ENCODE measurements at places on chromosomes 2 and 18.
A peak's percentile ranks its signal among the peaks of the same experiment; 100 is the strongest.

- no peak for DNase-seq
Observed at GRCh38 chr18:47632970-47633635, 297.4 kb downstream of the SMAD2 start.

GRCh38 chr2:191262436-191262835 lies 17.2 kb downstream of the MYO1B start:
- DNase-seq, result no peak

- no peak for DNase-seq
Observed at GRCh38 chr2:71372042-71372441, 40.5 kb downstream of the ZNF638 start.

DNA sequence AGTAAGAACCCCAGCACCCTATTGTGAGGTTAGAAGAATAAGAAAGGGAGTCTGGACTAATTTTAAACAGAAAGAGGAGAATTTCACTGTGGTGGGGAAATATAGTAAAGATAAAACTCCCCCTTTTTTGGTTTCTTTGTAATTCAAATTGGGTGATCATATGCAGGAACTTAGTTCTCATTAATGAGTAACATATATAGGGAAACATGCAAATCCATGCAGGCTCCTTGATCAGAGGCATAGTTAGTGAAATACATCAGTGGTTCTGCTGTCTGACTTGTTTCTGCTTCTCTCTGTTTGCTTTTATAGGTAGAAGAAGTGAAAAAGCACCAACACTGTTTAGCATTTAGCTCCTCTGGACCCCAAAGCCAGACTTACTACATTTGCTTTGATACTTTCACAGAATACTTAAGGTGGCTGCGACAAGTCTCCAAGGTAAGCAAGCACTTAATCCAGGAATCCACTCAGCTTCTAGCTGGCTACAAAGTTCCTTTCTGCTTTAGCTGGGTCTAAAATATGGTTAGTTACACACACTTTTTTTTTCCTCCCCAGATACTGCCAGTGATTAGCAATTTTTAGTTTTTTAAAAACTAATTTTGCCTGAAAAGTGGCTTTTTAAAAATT lies 123.2 kb downstream of the PHLPP1 start:
- no peak for DNase-seq

GRCh38 chr2:144606466-144607095 lies 86.7 kb upstream of the ZEB2 start:
- no peak for DNase-seq

- no peak for DNase-seq
Observed at GRCh38 chr2:180010701-180011100, 3.6 kb upstream of the CWC22 start.

DNA sequence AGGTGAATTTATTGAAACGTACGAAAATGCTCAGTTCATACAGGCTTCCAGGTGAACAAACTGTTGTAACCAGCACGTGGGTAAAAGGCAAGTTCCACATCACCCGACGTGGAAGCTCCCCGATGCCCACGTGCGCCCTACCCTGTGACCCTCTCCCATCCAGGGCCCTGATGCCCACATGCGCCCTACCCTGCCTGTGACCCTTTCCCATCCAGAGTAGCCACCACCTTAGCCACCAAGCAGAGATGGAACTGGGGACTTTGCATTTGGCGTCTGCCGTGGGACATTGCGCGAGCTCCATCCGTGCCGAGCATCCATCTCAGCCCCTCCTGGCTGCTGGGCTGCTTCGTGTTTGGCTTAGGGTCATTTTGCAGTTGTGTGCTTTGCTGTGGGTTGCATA lies 37.5 kb downstream of the ANO7 start:
- DNase-seq, result no peak

DNA sequence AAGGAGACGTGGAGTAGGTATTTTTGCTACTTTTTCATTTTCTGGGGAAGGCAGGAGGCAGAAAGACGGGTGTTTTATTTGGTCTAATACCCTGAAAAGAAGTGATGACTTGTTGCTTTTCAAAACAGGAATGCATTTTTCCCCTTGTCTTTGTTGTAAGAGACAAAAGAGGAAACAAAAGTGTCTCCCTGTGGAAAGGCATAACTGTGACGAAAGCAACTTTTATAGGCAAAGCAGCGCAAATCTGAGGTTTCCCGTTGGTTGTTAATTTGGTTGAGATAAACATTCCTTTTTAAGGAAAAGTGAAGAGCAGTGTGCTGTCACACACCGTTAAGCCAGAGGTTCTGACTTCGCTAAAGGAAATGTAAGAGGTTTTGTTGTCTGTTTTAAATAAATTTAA lies 3.4 kb downstream of the FZD7 start:
- DNase-seq, result no peak

- DNase-seq, result no peak
Observed at GRCh38 chr2:160408959-160409291, 84.7 kb downstream of the RBMS1 start.

GRCh38 chr2:135528006-135528405 lies 3.0 kb downstream of the ZRANB3 start:
- DNase-seq, result no peak

DNA sequence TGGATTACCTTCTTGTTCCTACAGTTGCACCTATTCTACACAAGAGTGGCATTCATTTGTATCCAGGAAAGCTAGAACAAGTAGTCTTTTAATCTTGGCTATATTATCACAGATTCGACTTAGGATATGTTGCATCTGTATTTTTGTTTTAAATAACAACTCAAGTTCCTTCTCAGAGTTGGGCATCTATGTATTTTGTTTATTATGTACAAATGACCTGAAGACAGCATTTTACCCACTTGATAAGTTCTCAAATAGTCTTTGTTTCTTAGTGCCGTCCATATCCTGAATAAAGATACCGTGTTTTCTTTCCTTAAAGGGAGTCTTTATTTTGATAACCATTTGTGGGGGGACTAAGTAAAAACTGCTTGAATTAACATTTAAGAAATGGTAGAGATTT lies 2.9 kb downstream of the ITPRID2 start:
- DNase-seq, result no peak

- DNase-seq, result no peak
Observed at GRCh38 chr2:47654790-47655562, 128.0 kb upstream of the MSH6 start.

- DNase-seq, result no peak
Observed at GRCh38 chr2:97654309-97654708, 8.4 kb downstream of the COX5B start.

DNA sequence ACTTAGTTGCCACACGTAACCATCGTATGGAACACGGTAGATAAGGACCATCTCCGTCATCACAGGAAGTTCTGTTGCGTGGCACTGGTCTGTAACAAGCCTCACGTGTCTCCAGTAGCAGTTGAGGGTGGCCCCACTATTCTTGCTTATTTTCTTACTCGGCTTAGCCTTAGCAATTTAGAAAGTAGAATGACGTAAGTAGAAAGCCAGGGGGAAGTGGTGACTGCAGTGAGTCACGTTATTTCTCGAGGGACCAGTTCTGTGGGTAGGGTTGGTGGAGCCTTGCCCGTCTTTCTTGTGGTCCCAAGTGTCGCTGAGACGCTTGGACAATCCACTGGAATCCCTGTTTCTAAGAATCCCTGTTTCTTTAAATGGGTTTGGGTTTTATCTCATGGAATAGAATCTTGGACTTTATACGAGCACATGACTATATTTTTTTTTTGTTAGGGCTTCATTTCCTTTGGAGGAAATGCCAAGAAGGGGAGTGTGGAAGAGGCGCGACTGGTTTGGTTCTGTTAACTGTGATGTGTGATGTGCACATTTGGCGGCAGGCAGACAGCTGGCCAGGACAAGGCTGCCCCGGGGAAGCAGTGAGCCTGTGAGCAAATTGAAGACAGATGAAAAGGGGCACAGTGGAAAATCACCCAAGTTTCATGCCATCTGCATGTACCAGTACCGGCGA lies 96.2 kb downstream of the CABLES1 start:
- DNase-seq, result peak; percentile 88

DNA sequence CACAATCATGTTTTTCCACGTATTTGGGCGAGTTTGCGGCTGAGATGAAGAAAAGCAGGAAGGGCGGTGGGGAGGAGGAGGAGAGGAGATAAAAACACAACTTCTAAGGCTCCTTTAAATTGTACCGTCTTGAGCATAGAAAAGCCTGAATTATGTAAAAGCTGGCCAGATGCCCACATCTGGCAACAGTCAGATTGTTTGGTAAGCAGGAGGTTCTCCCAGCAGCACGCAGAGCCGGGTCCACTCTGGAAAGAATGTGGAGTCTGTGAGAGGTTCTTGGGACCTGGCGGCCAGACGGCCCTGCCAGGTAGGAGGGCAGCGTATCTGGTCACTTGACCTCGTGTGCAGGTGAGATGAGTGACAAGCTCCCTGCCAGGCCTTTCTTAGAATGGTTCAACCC lies 215.3 kb upstream of the APCDD1 start:
- DNase-seq, result no peak

- no peak for DNase-seq
Observed at GRCh38 chr2:61814539-61815160, 39.2 kb downstream of the FAM161A start.

GRCh38 chr2:1360557-1361250 lies 52.6 kb upstream of the TPO start:
- no peak for DNase-seq

GRCh38 chr18:8996771-8997432 lies 105.6 kb upstream of the NDUFV2 start:
- no peak for DNase-seq

DNA sequence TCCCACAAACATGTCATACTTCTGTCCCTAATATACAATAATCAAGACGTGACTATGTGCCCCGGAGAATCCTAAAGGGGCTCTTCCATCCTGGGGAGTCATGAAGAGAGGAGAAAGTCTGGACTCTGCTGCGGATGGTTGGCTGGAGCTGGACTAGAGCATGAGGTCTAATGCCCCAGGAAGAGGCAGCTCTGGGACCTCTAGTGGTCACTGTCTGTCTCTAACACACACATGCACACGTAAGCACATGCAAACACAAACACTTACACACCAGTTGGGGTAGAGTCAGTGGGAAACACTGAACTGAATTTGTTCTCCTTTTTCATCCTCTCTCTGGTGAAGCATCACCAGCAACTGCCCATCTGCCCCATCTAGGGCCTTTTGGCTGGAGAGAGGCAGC lies 271.6 kb downstream of the TDRD15 start:
- DNase-seq, result no peak

GRCh38 chr2:132664096-132664495 lies 5.9 kb downstream of the LYPD1 start:
- no peak for DNase-seq

- no peak for DNase-seq
Observed at GRCh38 chr2:582792-583528, 94.2 kb downstream of the TMEM18 start.

DNA sequence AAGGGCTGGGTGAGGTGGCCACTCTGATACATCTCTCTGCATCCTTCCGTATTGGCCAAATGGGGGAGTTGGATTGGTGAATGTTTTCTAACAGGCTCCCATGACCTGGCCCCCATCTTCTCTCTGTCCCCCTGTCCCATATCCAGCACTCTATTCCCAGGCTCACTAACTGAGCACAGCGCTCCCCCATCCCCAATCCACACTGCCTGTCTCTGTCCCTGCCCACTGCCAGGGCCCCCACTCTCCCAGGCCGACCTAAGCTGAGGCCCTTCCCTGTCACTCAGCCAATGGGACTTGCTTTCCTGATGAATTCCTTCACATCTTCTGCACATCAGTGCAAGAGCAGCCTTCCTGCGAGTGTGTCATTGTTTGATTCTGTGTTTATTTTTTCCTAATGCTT lies 216.8 kb upstream of the MYT1L start:
- DNase-seq, result no peak

DNA sequence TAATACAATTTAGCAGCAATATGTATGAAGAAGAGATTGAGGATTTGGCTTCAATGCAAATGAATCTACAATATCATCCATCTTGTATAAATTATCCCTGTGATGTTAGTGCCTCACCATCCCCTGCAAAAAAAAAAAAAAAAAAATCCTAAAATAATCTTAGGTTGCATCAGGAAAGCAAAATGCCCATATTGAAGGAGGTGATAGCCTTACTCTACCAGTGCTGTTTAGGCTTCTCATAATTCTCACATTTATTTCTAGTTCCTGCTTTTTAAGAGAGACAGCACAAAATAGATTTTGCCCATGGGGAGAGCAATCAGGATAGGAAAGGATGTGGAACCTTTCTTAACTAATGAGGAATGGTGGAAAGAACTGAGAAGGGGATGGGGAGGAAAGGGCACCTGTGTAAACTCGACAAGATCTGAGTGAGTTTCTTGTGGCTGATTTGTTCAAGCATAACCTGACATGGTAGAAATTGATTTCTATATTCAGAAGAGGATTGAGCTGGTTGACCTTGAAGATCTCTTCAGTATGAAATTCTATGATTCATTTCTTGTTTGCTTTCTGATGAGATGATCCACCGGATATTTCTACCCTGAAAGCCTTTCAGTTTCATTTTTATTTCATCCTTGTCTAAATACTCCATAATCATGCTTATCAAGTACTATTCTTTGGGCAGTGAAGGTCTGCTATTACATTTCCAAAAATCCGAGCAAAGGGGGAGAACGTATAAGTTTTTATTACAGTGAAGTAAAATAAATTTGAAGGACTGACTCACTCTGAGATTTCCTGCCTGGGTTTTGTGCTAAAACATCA lies 391.2 kb downstream of the PTPRM start:
- DNase-seq, result no peak

DNA sequence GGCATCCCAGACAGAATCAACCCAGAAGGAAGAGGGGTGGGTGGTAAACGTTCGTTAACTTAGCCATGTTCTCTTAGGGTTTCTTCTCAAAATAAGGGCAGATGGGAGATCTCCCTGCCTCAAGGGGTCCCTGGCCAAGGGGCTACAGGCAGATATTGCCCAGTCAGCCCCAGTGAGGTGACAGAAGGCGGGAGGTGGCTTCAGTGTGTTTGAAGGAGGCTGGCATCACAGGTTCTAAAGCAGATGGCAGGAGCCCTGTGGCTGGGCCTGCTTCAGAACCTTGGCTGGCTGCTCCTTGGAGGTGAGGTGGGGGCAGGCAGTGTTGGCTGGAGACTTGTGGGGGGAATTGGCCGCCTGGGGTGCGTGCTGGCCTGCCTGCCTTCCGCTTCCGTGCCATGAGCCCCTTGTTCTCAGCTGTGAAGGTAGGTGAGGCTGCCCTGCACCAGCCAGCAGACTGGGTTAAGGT lies 23.5 kb downstream of the HPCAL1 start:
- no peak for DNase-seq

- DNase-seq, result no peak
Observed at GRCh38 chr2:81495556-81495955, 1191.0 kb upstream of the LRRTM1 start.

GRCh38 chr2:64018701-64019082 lies 536 bp downstream of the VPS54 start:
- DNase-seq, result no peak

DNA sequence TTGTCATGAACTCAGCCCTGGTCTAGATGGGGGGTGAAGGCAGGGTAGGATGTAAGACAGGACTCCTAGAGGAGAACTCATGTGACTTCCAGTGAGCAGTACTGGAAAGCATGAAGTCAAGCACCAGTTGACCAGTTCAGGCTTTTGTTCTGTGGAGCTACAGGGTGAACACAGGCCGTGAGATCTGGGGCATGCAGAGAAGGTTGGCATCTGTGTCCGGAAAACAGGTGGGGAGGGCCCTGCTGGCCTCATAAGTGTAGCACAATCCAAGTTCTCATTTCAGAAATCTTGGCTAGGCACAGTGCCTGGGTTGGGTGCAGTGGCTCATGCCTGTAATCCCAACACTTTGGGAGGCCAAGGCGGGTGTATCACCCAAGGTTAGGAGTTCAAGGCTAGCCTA lies 50.9 kb upstream of the SPATS2L start:
- DNase-seq, result no peak

GRCh38 chr2:3522961-3523421 lies 3.7 kb upstream of the ADI1 start:
- DNase-seq, result no peak

GRCh38 chr2:240429341-240429871 lies 6.1 kb upstream of the GPC1 start:
- no peak for DNase-seq

All from T-helper 2 cell treated with Interferon-gamma antibody and Interleukin-4, amounts not matched to agents 5 μg/mL and 100 μg/mL, for 36 hours (primary cell).